ENCODE measurements at places on chromosomes 5 and 9.

DNA sequence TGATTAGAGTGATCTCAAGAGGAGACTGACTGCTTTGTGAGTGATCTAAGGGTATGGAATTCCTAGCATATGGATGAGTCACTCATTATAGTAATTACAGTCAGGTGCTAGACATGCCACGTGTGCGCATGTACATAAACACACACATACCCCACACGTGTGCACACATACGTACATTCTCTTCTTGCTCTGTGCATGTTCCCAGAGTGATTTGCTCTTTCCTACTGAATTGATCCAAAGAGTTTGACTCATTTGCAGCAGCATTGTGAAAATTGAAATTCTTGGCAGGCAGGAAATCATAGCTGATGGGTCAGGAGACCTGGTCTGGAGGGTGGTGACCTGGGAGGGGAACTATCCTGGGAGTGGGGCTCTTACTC is 63.8 kb downstream of the ANGPTL2 start:
- no peak for DNase-seq

GRCh38 chr5:68172314-68172713 is 43.2 kb upstream of the PIK3R1 start:
- DNase-seq, result no peak

DNA sequence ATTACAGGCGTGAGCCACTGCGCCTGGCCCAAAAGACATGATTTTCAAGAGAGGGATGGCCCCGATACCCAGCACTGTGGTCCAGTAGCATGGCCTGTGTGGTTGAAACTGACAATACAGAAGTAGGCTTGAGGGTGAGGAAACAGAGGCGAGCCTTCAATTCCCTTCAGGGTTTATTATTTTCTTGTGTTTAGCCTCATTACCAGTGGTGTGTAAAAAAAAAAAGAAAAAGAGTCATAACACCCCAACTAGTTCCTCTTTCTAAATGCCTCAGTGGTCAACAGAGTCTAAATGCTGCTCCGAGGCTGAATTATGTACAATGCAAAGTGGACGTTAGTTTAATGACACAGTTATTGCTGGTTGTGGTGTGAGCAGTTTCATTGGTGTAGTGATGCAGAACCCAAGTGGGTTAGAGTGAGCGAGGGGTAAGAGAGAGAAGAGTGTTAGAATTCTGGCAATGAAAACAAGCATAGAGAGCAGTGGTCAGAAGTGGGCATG is 58.8 kb downstream of the SNX30 start:
- DNase-seq, result no peak

- DNase-seq, result no peak
Measured at GRCh38 chr5:74152136-74152535, 488.4 kb downstream of the ENC1 start.

GRCh38 chr9:129480227-129480626 is 140.7 kb downstream of the C9orf50 start:
- no peak for DNase-seq

GRCh38 chr5:150158170-150158949 is 2.7 kb upstream of the PDGFRB start:
- DNase-seq, result no peak

- no peak for DNase-seq
Measured at GRCh38 chr5:101966476-101966875, 329.6 kb downstream of the SLCO4C1 start.

- no peak for DNase-seq
Measured at GRCh38 chr9:79817438-79818004, 245.8 kb downstream of the TLE4 start.

- no peak for DNase-seq
Measured at GRCh38 chr5:9126490-9126889, 419.4 kb downstream of the SEMA5A start.

DNA sequence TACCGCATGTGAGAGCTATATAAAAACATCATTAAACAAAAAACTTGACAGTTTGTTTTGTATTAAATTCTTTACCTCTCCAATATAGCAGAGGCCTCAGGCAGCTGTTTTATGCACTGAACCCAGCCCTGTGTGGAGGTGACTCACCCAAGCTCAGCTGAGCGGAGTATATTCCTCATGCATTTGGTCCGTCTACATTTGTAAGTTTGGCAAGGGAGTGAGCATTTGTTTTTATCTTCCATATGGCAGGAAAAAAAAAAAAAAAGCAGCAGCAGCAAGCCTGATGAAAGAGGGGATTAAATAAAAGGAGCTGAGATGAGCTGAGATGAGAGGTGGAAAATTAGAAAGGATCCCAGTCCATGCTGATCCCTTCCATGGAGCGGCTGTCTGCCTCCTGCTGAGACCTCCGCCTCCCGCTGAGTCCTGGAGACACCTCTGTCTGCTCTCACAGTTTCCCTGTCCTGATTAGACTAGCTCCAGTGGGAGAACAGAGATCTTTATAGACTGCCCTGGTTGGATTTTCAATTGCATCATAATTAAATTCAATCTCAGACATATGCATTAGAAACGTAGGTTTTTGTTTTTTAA is 112.0 kb upstream of the CTNND2 start:
- no peak for DNase-seq

DNA sequence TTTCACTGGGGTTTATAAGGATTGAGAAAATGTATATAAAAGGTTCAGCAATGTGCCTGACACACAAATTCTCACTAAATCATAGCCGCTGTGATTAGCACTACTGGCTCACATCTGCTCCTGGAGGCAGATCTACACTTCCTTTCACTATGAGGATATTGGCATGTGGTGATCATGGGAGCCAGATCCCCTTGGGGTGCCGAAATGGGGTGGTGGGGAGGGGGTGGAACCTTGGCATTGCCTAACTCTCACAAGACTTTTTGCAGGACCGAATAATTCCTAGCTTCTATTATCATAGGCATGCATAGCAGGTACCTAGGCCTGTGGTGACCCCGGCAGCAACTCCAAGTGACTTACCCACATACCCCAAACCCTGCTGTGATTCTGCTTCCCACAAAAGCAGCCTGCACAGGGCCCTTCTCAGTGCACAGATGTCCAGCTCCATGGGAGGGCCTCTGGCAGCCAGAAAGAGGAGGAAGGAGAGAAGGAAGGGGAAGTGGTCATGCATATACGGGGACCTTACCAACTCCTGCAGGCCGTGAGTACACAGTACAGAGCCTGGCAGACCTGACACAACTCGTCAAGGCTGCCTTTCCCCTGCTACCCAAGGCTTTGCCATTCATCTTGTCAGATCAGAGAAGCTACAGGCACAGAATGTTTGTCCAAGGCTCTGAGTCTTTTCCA is 61.3 kb upstream of the IQGAP2 start:
- no peak for DNase-seq

- no peak for DNase-seq
Measured at GRCh38 chr9:69172895-69173294, 1.2 kb upstream of the TJP2 start.

GRCh38 chr9:133876836-133877235 is 115.3 kb downstream of the VAV2 start:
- no peak for DNase-seq

- no peak for DNase-seq
Measured at GRCh38 chr5:125978015-125978414, 445.2 kb upstream of the GRAMD2B start.

GRCh38 chr5:180909782-180910181 is 10.8 kb downstream of the BTNL8 start:
- DNase-seq, result no peak

DNA sequence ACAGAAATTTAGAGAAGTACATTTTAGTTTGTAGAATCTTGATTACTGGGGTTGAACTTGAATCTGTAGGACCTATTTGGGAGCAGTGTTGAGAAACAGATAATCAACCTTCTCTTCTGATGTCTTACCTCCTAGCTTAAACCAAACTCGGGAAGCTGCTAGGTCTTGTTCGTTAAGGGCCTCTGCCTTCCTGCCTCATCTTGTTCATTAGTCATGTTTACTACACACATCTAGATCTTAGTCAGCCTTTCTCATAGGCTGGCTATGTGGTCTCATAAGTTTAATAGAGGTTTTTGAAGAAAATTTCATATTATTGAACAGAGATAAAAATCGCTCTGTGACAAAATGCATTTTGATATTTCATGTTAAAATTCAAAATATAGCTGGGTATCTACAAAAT is 331.0 kb upstream of the EDIL3 start:
- no peak for DNase-seq

- DNase-seq, result no peak
Measured at GRCh38 chr5:63245271-63245670, 666.7 kb downstream of the LRRC70 start.

- DNase-seq, result no peak
Measured at GRCh38 chr5:94901191-94901979, 282.9 kb downstream of the SLF1 start.

- DNase-seq, result no peak
Measured at GRCh38 chr9:130936285-130937117, 2.5 kb downstream of the FIBCD1 start.

- no peak for DNase-seq
Measured at GRCh38 chr9:91847581-91848091, 102.4 kb downstream of the ROR2 start.

DNA sequence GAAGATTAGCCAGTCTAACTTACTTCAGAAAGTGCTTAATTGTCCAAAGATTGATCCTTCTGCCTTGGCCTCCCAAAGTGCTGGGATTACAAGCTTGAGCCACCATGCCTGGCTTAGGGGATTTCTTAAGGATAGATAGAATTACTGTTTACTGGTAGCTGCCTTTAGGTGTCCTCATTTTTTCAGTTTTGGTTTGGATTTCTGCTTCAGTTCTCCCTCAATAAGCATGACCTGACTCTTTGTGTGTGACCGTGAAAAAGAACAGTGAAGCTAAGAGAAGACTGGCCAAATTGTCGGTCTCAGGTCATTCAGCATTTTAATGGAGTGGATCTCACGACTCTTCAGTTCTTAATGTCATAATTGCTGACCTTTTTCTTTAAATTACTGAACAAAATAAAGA is 22.9 kb upstream of the CMYA5 start:
- no peak for DNase-seq

DNA sequence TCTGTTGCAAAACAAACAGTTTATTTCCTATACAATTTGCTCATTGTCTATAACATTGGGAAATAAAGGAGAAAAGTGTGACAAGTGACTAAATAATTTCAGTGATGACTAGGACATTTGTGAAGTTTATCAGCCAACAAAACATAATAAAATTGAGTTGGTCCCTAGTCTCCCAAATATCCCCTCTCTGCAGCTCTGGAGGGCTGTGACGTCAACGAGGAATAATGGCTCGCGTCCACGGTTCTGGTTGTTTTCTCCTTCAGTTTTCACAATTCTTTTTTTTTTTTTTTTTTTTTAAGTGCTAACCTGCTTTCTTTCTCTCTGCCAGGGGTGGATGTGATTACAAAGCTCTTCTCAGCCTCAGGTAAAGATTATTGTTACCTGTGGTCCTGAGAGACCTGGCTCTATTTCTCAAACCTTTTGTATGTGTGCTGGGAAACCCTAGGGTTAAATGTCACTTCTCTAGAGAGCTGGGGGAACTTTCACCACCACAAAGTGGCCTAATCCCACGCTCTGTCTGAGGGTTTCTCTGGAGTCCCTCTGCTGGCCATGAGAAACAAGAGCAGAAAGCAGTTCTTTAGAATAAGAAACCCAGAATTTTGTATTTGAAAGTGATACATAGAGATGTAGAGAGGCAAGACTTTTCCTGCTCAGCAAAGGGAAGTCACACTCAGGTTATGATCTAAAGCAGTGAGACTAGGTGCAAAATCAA is 36.2 kb upstream of the ANKRD55 start:
- DNase-seq, result no peak

Measured in left renal cortex interstitium (tissue), 4 donors.